ENCODE measurements at places on chromosomes 2 and 18.

DNA sequence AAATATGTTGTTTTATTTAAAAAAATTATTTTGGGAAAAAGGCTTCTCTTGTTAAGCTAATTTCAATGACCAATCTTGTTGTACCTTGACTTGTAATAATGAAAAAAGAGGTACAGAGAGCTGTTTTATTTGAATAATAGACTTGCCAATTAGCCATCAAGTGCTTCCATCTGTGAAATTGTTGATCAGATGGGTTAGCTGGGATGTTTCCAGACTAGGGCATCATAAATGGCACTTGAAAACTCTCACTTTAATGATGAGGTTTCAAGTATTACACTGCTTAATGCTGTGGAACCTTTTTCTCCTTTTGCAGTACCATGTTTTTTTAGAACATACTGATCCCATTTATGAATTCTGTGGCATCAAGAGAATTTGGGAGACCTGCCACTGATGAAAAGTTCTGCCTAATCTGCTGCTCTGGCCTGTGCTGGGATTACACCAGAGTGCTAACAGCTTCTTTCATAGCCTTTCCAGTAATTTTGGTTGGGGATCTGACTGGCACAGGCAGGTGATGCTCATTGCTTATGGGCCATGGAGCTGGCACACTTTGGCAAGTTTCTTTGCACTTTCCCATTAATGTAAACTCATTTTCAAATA is 24.2 kb downstream of the PSMD14 start:
- DNase-seq, result no peak

GRCh38 chr2:198324071-198324470 is 519.7 kb downstream of the PLCL1 start:
- DNase-seq, result no peak

- no peak for DNase-seq
Observed at GRCh38 chr18:56870982-56871381, 219.8 kb downstream of the WDR7 start.

GRCh38 chr2:105732101-105732500 is 12.6 kb upstream of the NCK2 start:
- no peak for DNase-seq

- DNase-seq, result no peak
Observed at GRCh38 chr18:57148263-57148662, 1.4 kb downstream of the BOD1L2 start.

GRCh38 chr2:69011611-69012157 is 1.3 kb upstream of the ANTXR1 start:
- DNase-seq, result peak; percentile 24

- DNase-seq, result no peak
Observed at GRCh38 chr2:67201521-67201920, 195.6 kb upstream of the ETAA1 start.

DNA sequence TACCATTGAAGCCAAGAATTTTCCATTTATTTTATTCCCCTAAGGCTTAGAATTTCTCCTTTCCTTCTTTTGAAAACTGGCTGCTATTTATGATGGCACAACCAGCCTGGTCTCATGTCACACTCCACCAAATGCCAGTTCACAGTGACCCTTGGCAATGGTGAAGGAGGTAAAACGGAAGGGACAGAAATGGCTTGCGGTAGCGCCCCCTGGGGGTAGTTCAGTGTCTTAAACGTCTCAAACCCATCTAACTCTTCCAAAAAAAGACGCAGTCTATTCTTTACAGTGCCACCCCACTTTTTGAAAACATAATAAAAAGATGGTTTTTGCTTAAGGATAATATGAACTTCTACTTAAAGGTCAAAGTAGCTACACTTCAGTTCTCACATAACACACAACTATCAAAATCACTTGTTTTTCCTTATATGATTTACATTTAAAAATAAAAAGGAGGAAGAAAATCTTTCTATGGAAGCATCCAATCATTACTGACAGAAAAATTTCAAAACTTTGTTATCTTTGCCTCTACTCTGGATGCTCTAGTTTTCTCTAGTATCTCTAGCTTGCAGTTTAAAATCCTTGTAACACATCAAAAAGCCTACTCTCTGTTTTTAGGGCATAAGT is 28.0 kb downstream of the PNO1 start:
- DNase-seq, result peak; percentile 52

DNA sequence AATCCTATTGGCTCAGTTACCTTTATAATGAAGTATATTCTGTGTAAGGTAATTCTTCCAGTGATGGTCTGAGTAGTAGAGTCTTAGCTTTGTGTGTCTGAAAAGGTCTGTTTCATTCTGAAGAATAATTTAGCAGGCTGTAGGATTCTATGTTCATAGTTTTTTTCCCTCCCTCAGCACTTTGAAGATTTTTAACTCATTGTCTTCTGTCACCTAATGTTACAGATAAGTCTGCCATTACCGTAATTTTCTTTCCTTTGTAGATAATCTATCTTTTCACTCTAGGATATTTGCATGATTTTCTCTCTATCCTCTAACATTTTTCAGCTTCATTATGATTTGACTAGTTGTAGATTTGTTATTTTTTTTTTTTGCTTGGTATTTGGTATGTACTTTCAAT is 22.7 kb downstream of the INSIG2 start:
- DNase-seq, result no peak

GRCh38 chr18:70025580-70025979 is 77.9 kb upstream of the CD226 start:
- DNase-seq, result no peak

DNA sequence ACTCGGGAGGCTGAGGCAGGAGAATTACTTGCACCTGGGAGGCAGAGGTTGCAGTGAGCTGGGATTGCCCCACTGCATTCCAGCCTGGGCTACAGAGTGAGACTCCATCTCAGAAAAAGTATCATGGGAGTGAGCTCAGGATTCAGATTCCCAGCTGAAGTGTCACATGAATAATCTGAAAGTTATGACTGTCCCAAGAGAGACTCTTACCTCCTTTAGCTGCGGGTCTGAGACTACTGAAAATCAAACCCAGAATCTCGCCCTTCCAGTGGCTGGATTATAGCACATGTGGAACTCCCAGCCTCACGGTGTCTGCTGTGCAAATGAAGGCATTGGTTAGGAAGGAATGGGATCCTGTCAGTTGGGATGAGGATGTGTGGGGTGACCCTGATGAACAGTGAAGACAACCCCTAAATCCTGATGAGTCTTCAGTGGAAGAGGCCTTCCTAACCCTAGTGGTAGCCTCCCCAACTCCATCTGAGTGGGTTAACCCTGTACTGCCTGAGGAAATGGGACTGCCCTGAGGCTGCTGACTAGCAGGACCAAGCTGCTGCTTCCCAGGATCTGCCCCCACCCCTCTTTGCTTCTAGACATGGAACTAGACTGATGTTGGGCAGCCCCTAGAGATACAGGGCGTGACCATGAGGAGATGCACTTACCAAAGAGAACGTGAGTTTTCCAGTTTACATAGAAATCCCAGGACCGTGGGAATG is 16.5 kb downstream of the BOK start:
- no peak for DNase-seq

DNA sequence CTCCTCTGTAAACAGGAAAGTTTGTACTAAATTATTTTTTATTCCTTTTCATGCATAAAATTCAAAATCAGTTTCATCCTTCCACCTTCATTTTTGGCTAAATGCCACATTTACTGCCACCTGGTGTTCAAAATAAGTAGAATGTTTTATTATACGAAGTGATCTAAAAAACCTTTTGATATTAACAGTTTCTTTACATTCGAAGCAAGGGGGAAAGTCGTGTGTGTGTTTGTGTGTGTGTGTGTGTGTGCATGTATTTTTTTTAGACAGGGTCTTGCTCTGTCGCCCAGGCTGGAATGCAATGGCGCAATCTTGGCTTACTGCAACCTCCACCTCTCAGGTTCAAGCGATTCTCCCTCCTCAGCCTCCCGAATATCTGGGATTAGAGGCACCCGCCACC is 9.0 kb upstream of the SCN9A start:
- DNase-seq, result peak; percentile 27

GRCh38 chr2:240248721-240249422 is 108.4 kb upstream of the OTOS start:
- DNase-seq, result no peak

GRCh38 chr2:159128191-159128590 is 158.3 kb downstream of the WDSUB1 start:
- no peak for DNase-seq

DNA sequence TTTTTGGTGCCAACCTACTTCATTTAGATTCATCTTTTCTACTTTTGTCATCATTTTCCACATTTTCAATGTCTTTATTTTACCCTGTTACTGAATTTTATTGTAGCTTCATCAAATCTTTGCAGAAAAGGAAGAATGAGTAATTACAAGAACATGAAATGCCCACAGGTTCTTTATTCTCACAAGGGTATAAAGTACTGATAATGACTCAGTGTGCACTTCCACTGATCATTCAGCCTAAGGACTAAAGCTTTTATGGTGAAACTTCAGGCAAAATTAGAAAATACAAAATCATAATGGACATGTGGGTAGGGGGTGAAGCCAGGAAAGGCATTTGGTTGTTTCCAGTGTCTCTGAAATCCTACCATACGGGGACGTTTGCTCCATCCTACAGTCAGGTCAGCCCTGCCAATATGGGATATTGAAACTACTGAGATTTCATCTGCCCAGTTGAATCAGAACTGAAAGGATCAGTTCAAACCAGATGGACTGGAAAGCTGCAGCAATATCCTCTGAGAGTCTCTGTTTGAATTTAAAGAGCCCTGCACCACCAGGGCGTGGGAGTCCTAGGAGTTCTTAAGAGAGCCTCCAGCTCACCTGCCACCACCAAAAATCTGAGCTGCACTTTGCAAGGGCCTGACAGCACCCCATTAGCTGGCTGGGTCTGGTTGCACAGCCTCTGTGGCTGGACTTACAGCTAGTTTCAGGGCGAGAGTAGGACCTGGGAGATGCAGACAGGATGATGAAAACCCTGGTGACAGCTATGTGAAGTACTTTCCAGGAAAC is 390.4 kb downstream of the CMPK2 start:
- DNase-seq, result no peak

DNA sequence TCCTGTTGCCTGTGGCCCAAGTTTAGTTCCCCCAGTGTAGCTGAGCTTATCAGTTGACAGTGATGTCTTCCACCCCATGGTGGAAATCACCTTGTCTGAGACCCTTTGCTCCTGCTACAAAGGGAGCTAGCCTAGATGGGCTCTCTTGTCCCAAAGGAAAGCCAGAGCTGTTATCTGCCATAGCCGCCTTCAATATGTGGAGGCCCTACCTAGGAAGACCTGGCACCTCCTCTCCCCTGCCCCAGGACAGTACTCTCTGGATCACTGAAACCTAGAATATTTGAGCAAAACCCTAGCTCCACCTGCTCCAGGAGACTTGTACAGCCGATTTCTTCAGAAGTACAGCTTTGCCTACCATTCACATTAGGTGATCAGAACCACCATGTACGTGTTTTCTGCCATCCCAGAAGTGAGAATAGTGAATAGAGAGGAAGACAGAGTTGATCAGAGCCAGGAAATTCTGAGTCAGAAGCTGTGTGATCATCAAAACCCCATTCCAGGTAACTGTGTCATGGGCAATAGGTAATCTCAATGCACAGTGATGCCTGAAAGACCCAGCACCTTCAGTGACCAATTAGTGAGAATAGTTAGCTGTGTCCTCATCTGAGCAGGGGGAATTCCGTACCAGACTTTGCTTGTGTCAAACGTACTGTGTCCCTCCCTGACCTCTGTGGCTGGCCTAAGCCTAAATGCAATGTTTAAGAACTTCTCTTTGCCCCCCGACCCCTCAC is 138.4 kb upstream of the ALPP start:
- no peak for DNase-seq
